ENCODE measurements at places on chromosomes 11 and 22.
A peak's percentile ranks its signal among the peaks of the same experiment; 100 is the strongest.

GRCh38 chr11:3840870-3841425 lies at the start of gene RHOG:
Gene RHOG, minus strand, starts transcription at chr11:3840959. Its CDS starts 12,821 bp downstream, at chr11:3828138.
- DNase-seq, result peak; percentile 38

DNA sequence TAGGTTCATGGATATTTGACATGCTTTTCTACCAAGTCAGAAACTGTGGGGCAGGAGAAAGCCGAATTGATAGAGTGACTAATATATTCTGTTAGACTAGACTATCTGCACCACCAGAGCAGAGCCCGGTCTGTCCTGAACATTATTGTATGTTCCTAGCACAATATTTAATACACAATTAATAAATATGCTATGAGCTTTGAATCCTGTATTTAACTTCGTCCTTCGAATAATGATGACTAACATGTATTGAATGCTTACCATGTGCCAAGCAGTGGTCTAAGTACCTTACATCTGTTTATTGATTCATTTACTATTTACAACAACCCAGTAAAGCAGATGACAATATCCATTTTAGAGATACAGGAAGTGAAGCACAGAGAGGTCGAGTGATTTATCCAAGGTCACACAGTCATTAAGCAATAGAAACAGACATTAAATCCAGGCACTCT lies 44.8 kb upstream of the ANO3 start:
- no peak for DNase-seq

DNA sequence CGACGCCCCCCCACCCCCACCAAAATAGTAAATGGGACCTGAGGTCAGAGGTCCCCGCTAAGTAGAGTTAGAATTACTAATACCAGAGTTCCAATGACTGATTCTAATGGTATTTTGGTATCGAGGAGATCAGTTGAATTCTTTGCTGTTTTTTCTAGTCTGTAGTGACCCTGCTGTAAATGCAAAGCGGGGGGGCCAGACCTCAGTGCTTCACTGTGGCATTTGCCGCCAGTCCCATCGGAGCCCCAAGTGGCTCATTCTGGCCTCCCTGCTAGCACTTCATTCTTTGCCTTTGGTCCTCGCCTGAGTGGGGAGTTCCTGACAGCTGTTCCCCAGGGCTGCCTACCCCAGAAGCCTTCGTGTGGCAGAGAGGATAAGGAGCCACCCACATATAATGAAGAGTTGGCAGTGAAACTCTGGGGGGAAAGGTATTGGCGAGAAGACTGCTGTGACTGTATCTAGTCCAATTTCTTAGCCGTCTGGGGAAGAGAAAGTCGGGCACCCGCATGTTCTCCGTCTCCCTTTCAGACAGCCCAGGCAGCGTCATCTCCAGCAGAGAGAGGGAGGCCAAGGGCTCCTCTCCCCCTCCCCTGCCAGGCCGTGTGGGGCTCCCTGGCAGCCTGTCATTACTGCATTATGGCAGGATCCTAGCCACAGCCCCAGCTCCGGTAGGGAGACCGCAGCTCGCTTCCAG lies 19.4 kb upstream of the CABP7 start:
- no peak for DNase-seq

DNA sequence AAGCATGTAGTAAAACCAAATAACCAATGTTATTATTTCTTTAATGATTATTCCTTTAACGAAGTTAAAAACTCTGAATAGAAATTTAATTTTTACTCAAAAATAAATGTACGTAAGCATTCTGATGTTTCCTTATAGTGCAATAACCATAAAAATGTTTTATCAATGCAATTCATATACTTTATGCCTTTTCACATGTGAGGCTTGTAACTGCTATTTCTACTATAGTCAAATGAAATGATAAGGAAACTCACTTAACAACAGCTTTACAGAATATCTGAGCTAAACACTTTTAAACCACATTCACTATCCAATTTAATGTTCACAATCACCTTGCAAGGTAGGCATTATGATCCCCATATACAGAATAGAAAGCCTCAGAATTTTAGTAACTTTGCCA lies 17.4 kb downstream of the BTBD10 start:
- DNase-seq, result no peak

GRCh38 chr11:111039982-111040381 lies 205.5 kb upstream of the POU2AF2 start:
- no peak for DNase-seq

DNA sequence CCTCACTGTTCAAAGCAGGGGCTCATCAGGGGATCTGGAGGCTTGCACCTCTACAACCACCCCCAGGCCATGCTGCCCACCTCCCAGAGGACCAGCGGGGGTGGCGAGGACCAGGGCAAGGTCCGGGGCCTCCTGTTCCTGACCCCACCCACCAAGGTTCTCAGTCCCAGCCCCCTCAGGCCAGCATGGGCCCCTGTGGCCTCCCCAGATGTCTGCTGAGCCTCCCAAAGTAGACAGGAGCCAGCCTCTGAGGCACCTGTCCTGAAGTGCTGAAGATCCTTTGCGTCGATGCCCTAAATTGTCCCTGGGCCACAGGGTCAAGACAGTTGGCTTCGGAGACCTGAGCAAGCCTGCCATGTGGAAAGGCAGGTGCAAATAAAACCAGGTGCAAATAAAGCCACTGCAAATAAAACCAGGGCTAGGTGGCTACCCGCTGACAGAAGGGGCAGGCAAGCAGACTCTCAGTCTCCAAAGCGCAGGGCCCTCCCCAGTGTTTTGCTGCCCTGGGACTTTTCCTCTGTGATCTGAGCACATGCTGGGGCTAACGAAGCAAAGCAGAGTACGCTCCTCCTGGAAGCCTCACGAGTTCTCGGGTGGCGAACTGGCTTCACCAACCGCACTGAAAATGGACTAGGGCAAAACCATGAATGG lies 22.4 kb upstream of the ARFGAP3 start:
- DNase-seq, result no peak

DNA sequence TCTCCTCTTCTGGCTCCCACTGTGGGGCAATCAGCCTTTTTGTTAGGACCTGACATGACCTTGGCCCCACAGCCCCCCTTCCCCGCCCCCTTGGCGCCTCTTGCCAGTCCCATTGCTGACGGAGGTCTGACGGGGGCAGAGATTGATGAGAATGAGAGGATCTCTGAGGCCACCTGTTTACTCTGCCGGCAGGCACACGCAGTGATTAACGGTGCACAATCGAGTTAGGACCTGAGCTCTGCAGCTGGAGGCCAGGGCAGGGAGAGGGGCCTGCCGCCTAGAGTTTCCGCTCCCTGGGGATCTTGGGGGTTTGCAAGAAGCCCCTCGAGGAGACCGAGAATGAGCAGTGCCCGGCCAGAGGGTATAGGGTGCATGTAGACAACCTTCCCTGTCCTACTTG lies 6.8 kb upstream of the CHRM1 start:
- no peak for DNase-seq

DNA sequence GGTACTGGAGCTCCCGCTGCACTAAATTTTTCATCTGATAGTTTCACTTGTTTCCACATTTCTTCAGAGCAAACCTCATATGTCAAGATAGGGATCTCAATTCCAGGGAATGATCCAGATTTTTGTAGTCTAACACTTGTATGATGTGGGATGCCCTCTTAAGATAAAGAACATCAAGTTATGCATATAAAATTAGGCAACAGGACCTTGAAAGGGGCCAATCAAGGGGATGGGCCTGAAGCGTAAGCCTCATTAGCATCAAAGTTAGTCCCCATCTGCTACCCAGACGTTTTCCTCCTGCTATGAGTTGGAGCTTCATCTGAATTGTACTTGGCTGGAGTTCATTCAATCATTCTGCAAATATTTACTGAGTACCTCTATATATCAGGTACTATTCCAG lies 17.5 kb downstream of the PDGFD start:
- no peak for DNase-seq

- no peak for DNase-seq
Measured at GRCh38 chr22:47283616-47284270, 521.3 kb downstream of the TBC1D22A start.

GRCh38 chr11:67033661-67034166 lies 10.8 kb downstream of the SYT12 start:
- no peak for DNase-seq

GRCh38 chr11:69992943-69993694 lies 85.0 kb upstream of the ANO1 start:
- DNase-seq, result no peak

- no peak for DNase-seq
Measured at GRCh38 chr11:64078905-64079304, 43.2 kb downstream of the FLRT1 start.

DNA sequence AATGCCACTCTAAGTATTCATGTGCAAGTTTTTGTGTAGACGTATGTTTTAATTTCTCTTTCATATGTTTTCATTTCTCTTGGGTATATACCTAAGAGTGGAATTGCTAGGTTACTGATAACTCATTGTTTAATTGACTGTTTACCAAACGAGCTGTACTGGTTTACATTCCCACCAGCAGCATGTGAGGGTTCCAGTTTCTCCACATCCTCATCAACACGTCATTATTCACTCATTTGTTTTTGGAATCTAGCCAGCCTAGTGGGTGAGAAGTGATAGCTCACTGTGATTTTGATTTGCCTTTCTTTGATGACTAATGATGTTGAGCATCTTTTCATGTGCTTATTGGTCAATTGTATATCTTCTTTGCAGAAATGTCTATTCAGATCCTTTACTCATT lies 4.0 kb downstream of the ANKRD13D start:
- no peak for DNase-seq

DNA sequence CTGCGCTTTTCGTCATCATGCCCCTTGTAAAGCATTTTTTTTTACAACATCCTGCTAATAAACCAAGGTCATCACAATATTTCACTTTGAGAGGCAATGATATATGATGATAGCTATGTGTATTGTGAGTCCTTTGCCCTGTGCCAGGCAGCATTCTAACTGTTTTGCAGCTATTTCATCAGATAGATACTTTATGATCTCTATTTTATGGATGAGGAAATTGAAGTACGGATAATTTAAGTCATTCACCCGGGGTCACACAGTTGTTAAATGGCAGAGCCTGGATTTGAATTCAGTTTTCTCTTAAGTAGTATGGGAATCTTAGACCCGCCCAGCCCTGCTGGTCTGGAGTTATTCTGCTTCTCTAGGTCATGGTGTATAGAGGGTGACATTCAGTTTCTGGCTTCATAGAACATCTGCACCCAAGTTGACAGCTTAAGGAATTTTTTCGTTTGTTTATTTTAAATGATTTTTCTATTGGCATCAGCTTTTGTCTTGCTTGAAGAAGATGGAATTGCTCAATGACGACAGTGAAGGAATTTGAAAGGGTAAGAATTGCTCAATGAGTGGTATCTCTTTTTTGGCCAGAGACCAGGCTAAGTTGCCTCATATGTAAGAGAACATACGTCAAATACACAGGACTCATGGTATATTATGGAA lies 926 bp downstream of the PRR5L start:
- no peak for DNase-seq

DNA sequence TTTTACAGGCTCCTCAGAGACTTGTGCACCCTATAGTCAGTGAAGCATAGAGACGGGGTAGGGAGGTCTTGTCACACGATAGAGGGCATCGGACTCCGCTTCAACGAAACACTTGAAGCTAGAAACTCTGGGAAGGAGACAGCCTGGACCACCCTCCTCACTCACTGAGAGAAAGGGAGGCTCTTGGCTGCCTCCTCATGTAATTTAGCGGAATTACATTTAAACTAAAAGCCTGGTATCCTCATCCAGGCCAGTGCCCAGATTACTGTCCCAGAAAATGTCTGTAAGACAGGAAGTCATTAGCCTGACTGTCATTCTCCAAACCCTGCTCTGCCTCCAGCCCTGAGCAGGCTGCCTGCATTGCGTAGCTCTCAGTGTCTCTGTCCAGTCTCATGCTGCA lies 36.0 kb downstream of the TTLL1 start:
- no peak for DNase-seq
